Naive B cell (primary cell): ENCODE measurements at places on chromosomes 5 and 9. TPM values are rescaled to one million over a fixed set of nuclear protein-coding genes. Genes with fewer than 3 reads are reported as not detected.
A peak's percentile ranks its signal among the peaks of the same experiment; 100 is the strongest.

DNA sequence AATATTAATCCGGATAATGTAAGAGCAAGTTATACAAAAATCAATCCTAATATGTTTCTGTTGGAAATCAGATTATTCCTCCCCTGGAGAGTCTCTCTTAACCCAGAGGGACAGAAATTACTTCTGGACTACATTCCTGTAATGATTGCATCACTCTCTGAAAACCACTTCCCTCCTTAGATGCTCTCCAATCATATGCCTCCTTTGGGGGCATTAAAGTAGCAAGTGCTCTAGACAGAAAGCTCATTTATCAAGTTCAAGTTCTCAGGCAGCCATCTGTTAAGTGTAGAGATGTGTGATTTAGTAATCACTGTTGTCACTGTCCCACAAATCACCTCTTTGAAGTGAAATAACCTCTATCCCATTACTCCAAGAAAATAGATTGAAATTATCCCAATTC lies 247.1 kb downstream of the SLCO4C1 start:
- no peaks in the 10 kb centered on the region for H3K36me3 ChIP-seq
- DNase-seq, result no peak
- no peak overlapping the region for H3K27ac ChIP-seq
- H3K4me3 ChIP-seq, result no peak overlapping the region
- no peaks in the 10 kb centered on the region for H3K4me1 ChIP-seq

SLC25A2 gene
- 0.20 TPM for polyA plus RNA-seq

DNA sequence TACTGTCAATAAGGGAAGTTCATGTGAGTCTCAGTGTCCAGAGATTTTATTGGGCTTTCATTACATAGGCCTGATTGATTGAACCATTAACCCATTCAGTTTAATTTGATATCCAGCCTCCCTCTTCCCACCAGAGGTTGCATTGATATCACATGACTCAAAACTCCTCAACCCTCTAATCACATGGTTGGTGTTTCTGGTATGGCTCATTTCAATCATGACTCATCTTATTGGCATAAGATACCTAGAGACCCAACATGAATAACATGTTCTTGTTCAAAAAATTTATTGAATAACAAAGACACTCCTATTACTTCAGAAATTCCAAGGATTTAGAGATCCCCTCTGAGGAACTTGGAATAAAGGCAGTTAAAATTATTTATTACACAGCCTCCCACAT lies 982.2 kb downstream of the TLE1 start:
- peaks cover 32% of the 10 kb centered on the region for H3K36me3 ChIP-seq
- no peak for DNase-seq
- no peaks in the 10 kb centered on the region for H3K27me3 ChIP-seq
- H3K4me3 ChIP-seq, result no peak overlapping the region
- H3K4me1 ChIP-seq, result no peaks in the 10 kb centered on the region

ENC1 gene
- 8.0 TPM for polyA plus RNA-seq

DNA sequence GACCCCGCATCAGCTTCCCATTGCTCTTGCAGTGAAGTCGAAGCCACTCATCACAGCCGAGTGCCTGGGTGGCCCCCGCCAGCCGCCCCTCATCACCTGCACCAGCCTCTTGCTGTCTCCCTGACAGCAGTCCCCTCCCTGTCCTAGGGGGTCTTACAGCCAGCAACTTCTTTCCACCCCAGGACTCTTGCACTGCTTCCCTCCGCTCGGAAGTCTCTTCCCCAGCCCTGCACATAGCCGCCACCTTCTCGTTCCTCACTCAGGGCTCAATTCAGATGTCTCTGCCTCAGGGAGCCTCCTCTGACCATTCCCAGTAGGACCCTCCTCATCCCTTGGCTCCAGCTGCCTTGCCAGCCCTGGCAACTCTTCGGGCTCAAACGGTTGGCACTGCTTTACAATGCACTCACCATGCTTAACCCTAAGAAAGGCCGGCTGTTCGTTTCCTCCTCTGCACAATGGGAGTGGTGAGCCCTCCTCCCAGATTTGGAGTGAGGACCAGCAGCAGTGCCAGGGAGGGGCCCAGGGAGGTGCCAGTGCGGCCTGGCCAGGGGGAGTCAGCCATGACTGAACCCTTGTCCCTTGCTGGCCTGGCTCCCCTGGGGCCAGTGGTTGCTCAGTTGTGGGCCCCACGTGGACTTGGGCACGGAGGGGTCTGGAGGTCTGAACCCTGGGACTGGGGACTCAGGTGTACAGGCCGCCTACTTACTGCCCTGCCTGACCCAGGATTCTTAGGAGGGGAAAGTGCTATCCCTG lies 6.1 kb downstream of the TCF7 start:
- no peak overlapping the region for H3K4me3 ChIP-seq
- H3K27me3 ChIP-seq, result peaks cover 16% of the 10 kb centered on the region
- no peak for DNase-seq

GRCh38 chr9:1261266-1261665 lies 211.1 kb downstream of the DMRT2 start:
- H3K4me3 ChIP-seq, result no peak overlapping the region
- no peaks in the 10 kb centered on the region for H3K4me1 ChIP-seq
- H3K27me3 ChIP-seq, result no peaks in the 10 kb centered on the region
- DNase-seq, result no peak
- no peak overlapping the region for H3K27ac ChIP-seq
- no peaks in the 10 kb centered on the region for H3K36me3 ChIP-seq

- DNase-seq, result no peak
- H3K36me3 ChIP-seq, result no peaks in the 10 kb centered on the region
- H3K27ac ChIP-seq, result no peak overlapping the region
- peaks cover 5% of the 10 kb centered on the region for H3K4me1 ChIP-seq
- H3K27me3 ChIP-seq, result peaks cover 16% of the 10 kb centered on the region
- H3K4me3 ChIP-seq, result no peak overlapping the region
Measured at GRCh38 chr9:21479152-21479702, 2.9 kb downstream of the IFNE start.

GRCh38 chr9:100595391-100596199 lies 17.7 kb downstream of the CAVIN4 start:
- no peaks in the 10 kb centered on the region for H3K36me3 ChIP-seq
- H3K27me3 ChIP-seq, result no peaks in the 10 kb centered on the region
- DNase-seq, result peak; percentile 27
- peaks cover 21% of the 10 kb centered on the region for H3K4me1 ChIP-seq
- H3K4me3 ChIP-seq, result no peak overlapping the region

GRCh38 chr9:74556685-74557084 lies 59.5 kb downstream of the RORB start:
- no peaks in the 10 kb centered on the region for H3K27me3 ChIP-seq
- no peaks in the 10 kb centered on the region for H3K36me3 ChIP-seq
- H3K27ac ChIP-seq, result no peak overlapping the region
- no peak for DNase-seq
- no peak overlapping the region for H3K4me3 ChIP-seq

DNA sequence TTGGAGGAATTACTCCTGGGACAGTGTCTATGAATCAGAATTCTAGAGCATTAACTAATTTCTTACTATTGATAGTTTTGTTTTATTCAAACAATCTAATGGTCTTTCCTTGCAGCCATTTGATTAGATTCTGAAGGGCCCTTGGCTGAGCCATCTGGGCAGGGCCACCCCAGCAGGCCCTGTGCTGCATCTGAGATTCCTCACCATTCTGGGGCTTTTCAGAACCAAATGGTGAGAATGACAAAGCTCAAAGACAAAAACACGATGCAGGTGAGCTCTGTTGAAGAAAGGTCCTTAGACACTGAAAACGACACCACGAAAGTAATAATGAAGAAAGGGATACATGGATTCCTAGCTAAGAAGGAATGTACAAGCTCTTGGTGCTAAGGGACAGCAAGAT lies 321.0 kb upstream of the IRX4 start:
- no peak overlapping the region for H3K4me3 ChIP-seq
- H3K36me3 ChIP-seq, result no peaks in the 10 kb centered on the region
- no peaks in the 10 kb centered on the region for H3K4me1 ChIP-seq
- DNase-seq, result no peak
- H3K27me3 ChIP-seq, result peaks cover 22% of the 10 kb centered on the region

DNA sequence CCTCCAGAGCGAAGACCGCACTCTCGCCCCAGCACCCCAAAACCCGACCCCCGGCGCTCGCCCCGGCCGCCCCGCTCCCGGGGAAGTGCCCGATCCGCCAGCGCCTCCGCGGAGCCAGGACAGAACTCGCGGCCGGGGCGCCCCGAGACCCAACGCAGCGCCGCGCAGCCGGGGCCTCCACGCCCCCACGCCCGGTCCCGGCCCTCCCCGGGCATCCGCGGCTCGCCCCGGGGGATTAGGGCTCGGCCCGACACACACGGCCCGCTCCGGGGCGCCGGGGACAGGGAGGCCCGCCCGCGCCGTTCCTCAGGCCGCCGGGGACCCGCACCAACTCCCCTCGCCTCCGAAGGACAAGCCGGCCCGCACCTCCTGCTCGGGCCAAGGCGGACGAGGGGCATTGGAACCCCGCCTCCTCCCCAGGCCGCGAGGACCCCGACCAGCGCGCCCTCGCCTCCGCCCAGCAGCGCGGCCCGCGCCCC lies 544 bp downstream of the FNBP1 start:
- peaks cover 78% of the 10 kb centered on the region for H3K4me1 ChIP-seq
- no peaks in the 10 kb centered on the region for H3K27me3 ChIP-seq
- peak overlapping the region; percentile 98 for H3K27ac ChIP-seq
- H3K4me3 ChIP-seq, result peak overlapping the region; percentile 100
- H3K36me3 ChIP-seq, result peaks cover 7% of the 10 kb centered on the region
- DNase-seq, result peak; percentile 45

- H3K36me3 ChIP-seq, result peaks cover 44% of the 10 kb centered on the region
- peaks cover 59% of the 10 kb centered on the region for H3K4me1 ChIP-seq
- H3K27ac ChIP-seq, result peak overlapping the region; percentile 91
- DNase-seq, result peak; percentile 45
- peak overlapping the region; percentile 7 for H3K4me3 ChIP-seq
Measured at GRCh38 chr9:35611230-35611797, 6.3 kb downstream of the TESK1 start.

- no peak for DNase-seq
- H3K36me3 ChIP-seq, result no peaks in the 10 kb centered on the region
- H3K27ac ChIP-seq, result no peak overlapping the region
- H3K4me3 ChIP-seq, result no peak overlapping the region
Measured at GRCh38 chr9:107105784-107106183, 177.3 kb upstream of the RAD23B start.

TBC1D2 gene
- 1.7 TPM for polyA plus RNA-seq

AK1 gene
- polyA plus RNA-seq, result not detected

DNA sequence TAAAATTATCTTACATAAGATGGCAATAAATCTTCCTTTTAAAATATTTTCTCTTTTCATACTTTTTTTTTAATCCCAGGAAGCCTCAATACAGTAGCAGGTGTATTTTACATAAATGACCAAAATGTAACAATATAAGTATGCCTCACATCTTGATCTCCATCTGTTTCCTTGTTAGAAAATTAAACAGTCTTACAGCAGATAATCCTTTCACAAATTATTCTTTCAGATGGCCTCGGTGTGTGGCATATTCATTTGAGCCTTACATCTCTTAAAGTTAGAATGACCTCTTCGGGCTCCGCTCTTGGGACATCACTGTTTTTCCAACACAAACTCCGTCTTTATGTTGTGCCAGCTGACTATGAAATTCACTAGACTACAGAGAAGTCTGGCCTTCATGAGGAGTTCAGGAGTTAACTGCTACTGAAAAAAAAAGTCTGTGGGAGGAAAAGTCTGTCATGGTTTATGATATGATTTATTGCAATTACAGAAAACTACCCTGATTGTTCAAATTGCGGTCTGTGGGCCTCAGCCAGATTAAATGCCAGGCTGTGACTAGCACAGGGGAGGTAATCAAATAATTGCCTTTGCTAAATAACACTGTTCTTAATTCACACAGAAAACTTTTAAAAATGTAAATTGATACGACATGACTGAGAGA lies 292.9 kb upstream of the PUM3 start:
- no peaks in the 10 kb centered on the region for H3K27me3 ChIP-seq
- H3K27ac ChIP-seq, result no peak overlapping the region

GRCh38 chr5:143843461-143843860 lies 31.5 kb downstream of the HMHB1 start:
- no peak overlapping the region for H3K27ac ChIP-seq
- no peak overlapping the region for H3K4me3 ChIP-seq
- no peaks in the 10 kb centered on the region for H3K36me3 ChIP-seq

DNA sequence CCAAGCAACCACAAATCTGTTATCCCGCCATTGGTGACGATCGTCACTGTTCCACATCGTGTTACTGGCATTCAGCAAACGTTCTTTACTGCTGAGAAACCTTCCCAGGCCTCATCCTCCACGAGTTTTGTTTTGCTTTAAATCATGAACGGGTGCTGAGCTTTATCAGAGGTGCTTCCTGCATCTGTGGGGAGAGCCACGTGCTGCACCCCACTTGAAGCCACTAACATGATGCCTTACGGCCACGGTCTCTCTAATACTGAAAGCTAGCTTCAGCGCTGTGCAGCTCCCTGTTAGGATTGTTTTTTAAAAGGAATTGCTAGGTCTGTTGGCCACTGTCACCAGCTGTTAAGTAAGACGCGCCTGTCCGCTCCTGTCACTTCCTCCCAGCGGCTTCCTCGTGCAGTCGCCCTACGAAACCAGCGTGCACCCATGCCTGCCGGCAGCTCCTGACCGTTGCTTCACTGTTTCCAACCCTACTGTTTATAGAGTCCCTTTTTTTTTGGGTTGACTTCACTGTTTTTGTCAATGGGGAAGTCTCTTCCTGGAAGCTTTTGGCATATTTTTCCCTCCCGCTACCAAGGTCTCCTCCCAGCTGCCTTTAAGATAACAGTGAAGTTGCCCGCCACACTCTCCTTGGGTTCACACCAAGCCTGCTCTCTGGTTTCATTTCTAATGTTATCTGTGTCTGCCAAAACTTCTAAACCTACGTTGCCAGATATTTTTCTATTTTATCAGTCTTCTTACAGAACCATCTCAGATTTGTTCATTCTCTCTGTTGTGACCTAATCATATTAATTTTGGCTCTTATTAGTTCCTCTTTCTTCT lies 20.3 kb downstream of the LPCAT1 start:
- peak overlapping the region; percentile 99 for H3K27ac ChIP-seq
- H3K36me3 ChIP-seq, result no peaks in the 10 kb centered on the region
- H3K27me3 ChIP-seq, result no peaks in the 10 kb centered on the region
- H3K4me3 ChIP-seq, result peak overlapping the region; percentile 76

GRCh38 chr9:87512311-87512710 lies 14.6 kb downstream of the DAPK1 start:
- DNase-seq, result no peak
- H3K27me3 ChIP-seq, result peaks cover 24% of the 10 kb centered on the region
- no peak overlapping the region for H3K4me3 ChIP-seq
- H3K36me3 ChIP-seq, result peaks cover 8% of the 10 kb centered on the region
- no peak overlapping the region for H3K27ac ChIP-seq

DMRT3 gene
- polyA plus RNA-seq, result not detected

GRCh38 chr9:16708656-16709435 lies 161.6 kb downstream of the BNC2 start:
- no peak for DNase-seq
- no peaks in the 10 kb centered on the region for H3K4me1 ChIP-seq
- no peak overlapping the region for H3K27ac ChIP-seq
- peaks cover 10% of the 10 kb centered on the region for H3K27me3 ChIP-seq
- H3K36me3 ChIP-seq, result no peaks in the 10 kb centered on the region
- H3K4me3 ChIP-seq, result no peak overlapping the region

GRCh38 chr5:4990017-4990416 lies 150.1 kb upstream of the ADAMTS16 start:
- H3K27me3 ChIP-seq, result no peaks in the 10 kb centered on the region
- no peaks in the 10 kb centered on the region for H3K4me1 ChIP-seq
- H3K36me3 ChIP-seq, result no peaks in the 10 kb centered on the region
- no peak overlapping the region for H3K27ac ChIP-seq
